Activated naive CD8-positive, alpha-beta T cell treated with anti-CD3 and anti-CD28 coated beads for 36 hours (primary cell): ENCODE measurements at places on chromosomes 1 and 21. TPM values are rescaled to one million over a fixed set of nuclear protein-coding genes. Genes with fewer than 3 reads are reported as not detected.

The SHISA4 gene
- total RNA-seq = not detected

DNA sequence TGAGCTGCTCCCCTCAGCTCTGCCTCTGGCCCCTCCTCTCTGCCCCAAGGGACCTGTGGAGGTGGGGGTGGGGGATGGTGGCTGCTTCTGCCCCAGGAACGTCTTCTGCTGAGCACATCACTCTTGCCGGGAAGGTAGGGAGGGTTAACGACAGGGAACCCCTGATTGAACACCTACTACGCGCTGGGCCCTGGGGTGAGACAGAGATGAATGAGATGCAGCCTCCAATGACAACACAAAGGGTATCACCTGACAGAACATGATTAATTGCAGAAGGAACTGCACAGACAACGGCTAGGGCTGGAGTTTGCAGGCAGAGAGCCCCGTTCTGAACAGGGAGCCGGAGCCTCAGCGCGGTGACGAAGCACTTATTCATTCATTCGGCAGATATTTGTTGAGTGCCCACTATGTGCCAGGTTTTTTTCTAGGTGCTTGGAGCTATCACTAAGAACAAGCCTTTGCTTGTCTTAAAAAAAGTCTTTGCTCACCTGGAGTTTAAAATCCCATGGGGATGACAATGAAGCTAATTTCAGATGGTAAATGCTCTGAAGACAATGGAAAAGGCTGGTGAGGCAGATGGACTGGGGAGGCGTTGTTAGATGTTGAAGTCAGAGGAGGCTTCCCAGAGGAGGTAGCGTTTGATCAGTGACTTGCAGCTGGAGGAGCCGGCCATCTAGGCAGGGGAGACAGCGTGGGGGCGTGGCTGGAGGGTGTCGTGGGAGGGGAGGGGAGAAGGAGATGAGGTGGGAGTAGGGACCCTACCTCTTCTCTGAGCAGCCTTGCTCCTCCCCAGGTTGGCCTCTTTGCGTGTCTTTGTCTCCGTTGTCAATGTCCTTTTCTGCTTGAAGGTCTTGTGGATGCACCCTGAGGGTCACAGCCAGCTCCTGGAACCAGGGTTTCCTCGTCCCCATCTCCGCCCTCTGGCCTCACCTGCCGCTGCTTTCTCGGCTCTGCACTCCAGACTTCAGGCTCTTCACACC is 103.1 kb upstream of the CSF3R start:
- no peak for DNase-seq

- DNase-seq = no peak
Observed at GRCh38 chr1:27000090-27000816, 6.8 kb downstream of the TRNP1 start.

GRCh38 chr1:29709704-29710280 is 473.5 kb downstream of the PTPRU start:
- DNase-seq = no peak

- DNase-seq = no peak
Observed at GRCh38 chr1:170241266-170241851, 95.6 kb downstream of the NTMT2 start.
